ENCODE measurements at places on chromosomes 5 and 9.

- no peaks in the 10 kb centered on the region for H3K4me1 ChIP-seq
- DNase-seq: no peak
Observed at GRCh38 chr5:21783074-21783679, 1070.0 kb downstream of the CDH12 start.

DNA sequence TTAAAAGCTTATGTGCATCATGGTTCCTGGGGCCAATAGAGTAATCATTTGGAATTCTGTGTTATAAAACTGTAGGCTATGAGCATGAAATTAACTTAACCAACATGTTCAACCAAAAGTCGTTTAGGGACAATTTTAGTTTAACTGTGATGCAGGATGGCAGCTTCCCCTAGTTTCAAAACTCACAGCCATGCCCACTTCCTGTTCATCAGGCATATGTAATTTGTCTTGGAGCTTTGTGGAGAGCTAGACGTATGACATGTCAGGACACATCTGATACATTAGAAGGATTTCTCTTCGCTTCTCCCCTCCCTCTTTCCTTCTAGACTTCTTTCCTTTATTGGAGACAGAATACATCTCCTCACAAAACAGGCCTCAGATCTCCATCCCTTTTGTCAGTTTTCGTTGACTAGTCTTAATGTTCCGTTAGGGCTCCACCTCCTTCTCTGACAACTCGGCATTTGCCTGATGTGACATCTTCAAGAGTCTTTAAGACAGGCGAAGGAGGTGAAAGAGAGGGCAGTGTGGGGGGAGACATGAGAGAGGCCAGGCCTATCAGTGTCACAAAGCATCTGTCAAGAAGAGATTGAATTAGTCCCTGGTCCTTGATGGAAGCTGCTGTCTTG is 176.0 kb downstream of the MSX2 start:
- H3K4me3 ChIP-seq: no peak overlapping the region
- H3K36me3 ChIP-seq: no peaks in the 10 kb centered on the region
- H3K4me1 ChIP-seq: no peaks in the 10 kb centered on the region
- H3K27me3 ChIP-seq: peaks cover 10% of the 10 kb centered on the region
- no peak for DNase-seq

- DNase-seq: no peak
- no peaks in the 10 kb centered on the region for H3K4me1 ChIP-seq
- H3K4me3 ChIP-seq: no peak overlapping the region
- peaks cover 7% of the 10 kb centered on the region for H3K36me3 ChIP-seq
- no peak overlapping the region for H3K27ac ChIP-seq
Observed at GRCh38 chr5:72996632-72997031, 40.8 kb downstream of the FCHO2 start.

- no peaks in the 10 kb centered on the region for H3K4me1 ChIP-seq
- H3K27me3 ChIP-seq: peaks cover 12% of the 10 kb centered on the region
- H3K36me3 ChIP-seq: no peaks in the 10 kb centered on the region
- H3K27ac ChIP-seq: no peak overlapping the region
Observed at GRCh38 chr9:114076237-114077161, 1.6 kb downstream of the AMBP start.

- DNase-seq: no peak
- no peaks in the 10 kb centered on the region for H3K27me3 ChIP-seq
- H3K27ac ChIP-seq: no peak overlapping the region
- H3K36me3 ChIP-seq: no peaks in the 10 kb centered on the region
- H3K4me1 ChIP-seq: peaks cover 16% of the 10 kb centered on the region
- H3K4me3 ChIP-seq: no peak overlapping the region
Observed at GRCh38 chr5:87183896-87184295, 83.8 kb upstream of the RASA1 start.

GRCh38 chr9:73064315-73064714 is 87.3 kb upstream of the ANXA1 start:
- no peak for DNase-seq
- H3K36me3 ChIP-seq: no peaks in the 10 kb centered on the region
- no peaks in the 10 kb centered on the region for H3K4me1 ChIP-seq
- no peak overlapping the region for H3K27ac ChIP-seq

All from activated naive CD8-positive, alpha-beta T cell treated with anti-CD3 and anti-CD28 coated beads, Interleukin-2, amount 50 U/mL, for 24 hours (primary cell).